Neuronal stem cell (in vitro differentiated cells): ENCODE measurements at places on chromosomes 3 and 15.

GRCh38 chr3:148095962-148096361 lies 601.7 kb upstream of the AGTR1 start:
- DNase-seq: no peak

DNA sequence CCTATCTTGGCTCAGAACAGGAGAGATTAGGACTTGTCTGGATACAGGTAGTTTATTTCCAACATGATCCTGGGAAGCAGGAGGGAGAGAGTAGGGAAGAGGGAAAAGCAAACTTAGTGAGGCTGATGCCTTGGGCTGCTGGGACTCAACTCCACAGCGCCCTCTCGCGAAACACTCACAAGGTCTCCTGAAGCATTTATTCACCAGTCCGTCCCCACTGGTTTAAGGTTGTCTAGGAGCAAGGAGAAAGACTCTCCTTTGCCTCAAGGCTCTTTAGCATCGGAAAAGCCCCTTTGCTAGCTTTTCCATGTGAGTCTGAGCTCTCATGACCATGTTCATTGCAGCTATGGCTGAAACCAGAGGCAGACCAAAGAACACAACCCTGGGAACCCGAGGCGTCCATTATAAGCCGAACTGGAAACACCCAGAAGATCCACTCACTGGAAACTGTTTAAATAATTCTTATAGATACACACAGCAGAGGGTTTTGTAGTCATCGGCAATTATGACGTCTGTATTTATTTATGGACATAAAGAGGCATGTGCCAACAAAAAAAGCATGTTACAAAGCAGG lies 244.5 kb downstream of the CD47 start:
- peak; percentile 69 for DNase-seq

GRCh38 chr3:116872688-116873087 lies 163.1 kb downstream of the TUSC7 start:
- no peak for DNase-seq

DNA sequence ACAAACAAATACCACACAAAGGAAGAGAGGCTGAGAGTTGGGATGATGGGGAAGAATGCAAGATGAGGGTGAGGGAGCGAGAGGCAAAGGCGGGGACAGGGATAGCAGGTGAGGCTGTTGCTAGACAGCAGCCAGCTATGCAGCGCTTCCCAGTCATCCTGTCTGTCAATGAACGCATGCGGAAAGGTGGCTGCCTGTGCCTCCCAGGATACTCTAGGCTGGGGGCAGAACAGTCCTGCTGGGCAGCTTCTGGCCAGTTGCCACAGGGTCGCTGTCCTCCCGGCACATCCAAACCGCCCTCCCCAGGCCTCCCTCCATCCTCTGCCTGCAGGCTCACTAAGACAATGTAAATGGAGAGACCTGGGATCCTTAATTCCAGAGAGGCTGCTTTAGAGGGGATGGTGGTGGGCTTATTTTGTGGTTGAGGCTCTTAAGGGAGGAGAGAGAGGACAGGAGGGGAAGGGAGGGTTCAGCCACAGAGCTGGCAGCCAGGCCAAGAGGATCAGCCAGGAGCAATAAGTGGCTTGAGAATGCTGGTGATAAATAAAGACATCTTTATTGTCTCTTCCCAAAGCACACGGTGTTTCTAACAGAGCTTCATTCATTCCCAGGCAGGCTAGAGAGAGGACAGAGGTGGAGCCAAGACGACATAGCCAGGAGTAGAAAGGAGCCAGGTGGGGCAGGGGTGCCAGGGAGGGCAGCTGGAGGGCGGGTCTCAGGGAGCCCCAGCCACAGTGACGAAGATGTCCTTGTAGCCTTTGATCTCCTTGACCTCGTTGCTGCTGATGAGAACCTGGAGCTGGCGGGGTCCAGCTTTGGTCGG lies 9.2 kb upstream of the TGM5 start:
- no peak for DNase-seq

DNA sequence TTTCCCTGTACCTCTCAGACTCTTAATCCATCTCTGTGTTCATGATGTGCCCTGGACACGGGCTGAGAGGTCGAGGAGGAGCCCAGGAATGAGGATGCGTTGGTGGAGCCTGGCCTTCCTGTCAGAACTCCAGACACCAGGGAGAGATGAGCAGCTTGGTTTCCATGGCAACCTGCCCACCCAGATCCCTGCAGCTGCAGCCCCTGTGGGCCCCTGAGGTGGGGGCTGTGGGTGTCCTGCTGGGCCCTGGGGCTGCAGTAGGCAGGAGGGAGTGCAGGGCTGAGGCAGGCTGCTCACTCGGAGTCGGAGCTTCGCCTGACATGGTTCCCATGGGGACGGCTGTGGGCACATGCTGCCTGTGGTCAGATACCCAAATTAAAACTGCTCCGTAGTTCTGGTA lies 7.7 kb upstream of the SCN10A start:
- no peak for DNase-seq

DNA sequence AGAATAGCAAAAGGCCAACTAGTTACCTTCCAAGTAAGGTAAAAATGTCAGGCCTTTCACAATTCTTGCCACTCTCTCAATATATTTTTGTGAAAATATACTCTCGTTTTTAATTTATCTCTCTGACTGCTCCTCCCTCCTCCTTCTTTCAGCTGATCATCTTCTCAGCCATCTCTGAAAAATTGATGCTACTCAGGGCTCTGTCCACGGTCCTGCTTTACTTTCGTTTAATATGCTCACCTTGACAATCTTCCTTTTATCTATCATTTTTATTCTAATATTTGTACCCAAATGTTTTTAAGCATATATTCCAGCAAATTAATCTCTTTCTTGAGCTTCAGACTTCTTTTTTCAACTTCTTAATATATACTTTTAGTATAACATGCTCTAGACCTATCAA lies 1362.1 kb downstream of the ROBO1 start:
- DNase-seq: no peak

- DNase-seq: no peak
These were observed 1.0 kb upstream of the SLTM start for GRCh38 chr15:58934521-58934920.

GRCh38 chr3:29452934-29453283 lies 172.0 kb downstream of the RBMS3 start:
- no peak for DNase-seq

- DNase-seq: no peak
These were observed 12.3 kb upstream of the BDH1 start for GRCh38 chr3:197567904-197568681.

DNA sequence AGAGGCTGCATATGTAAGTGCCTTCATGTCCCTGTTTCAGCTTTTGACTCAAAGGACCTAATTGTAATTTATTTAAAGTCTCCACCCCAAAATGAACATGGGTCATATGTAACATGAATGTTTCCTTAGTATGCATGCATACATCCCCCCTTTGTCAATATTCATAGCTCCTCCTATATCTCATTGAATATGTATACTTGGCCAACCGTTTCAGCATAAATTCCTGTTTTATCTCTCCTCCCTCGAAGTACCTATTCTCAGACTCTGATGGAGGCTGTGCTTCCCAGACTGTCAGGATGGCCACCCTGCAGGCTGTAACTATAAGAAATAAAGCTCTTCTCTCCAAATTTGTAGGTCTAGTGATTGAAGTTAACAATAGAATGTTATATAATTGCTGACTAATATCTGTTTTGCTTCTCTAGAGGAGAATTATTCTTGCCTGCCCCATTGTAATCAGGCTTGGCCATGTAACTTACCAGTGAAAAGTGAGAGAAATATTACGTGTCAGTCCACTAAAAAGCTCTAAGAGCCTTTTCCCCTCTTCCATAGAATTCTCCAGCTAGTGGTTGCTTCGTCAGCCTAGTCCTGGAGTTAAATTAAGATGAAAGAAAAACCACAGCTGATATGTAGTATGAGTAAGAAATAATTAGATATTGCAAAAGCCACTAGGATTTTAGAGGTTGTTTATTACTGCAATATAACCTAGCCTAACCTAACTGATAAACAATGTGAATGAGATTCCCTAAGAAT lies 245.1 kb downstream of the ZNF385D start:
- DNase-seq: no peak

DNA sequence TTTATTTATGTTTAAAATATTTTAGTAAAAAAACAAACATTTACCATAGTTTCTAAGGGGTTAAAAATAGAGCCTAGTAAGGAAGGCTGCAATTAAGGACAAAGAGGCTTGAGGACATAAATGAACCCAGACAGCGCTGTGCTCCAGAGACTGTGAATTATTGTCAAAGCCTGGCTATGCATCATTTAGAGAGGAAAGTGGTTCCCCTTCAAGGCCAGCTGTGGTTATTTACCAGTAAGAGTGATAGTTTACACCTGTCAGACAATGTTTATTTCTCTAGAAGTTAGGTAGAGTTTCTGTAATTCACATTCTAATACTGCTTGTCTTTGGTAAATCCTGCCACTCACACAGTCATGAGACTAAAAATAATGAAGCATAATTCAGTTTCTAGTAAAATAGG lies 32.4 kb upstream of the PIK3R4 start:
- no peak for DNase-seq

DNA sequence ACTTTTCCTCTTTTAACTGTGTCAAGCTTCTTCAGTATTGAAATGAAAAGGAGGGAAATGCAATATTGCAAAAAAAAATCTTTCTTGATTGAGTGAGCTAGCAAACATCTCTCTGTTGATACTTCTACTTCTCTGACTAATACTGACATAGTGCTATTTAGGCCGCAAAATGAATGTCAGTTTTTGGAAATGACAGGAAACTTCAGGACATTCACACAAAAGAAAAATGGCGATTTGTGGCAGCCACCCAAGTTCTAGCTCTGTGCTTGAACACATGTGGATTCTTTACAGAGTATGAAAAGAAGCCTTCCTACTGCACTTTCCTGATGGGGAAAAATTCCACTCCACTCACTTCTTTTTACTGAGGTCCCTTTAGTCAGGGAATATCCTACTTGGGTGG lies 486.8 kb upstream of the ALCAM start:
- DNase-seq: no peak

GRCh38 chr15:65993236-65993635 lies 123.9 kb downstream of the RAB11A start:
- DNase-seq: no peak

DNA sequence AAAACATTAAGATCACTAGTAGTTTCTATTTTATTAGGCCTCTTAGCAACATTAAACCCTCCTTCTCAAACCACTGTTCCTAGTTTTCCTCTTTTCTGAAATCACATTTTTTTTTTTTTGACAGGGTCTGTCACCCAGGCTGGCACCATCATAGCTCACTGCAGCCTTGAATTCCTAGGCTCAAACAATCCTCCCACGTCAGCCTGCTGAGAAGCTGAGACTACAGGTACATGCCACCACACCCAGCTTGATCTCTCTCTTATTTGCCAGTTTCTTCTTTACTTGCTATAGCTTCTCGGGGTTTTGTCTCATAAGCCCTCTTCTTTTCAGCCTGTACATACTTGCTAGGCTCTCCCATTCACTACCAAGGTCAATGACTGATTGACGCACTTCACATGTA lies 28.0 kb downstream of the SENP8 start:
- DNase-seq: no peak

DNA sequence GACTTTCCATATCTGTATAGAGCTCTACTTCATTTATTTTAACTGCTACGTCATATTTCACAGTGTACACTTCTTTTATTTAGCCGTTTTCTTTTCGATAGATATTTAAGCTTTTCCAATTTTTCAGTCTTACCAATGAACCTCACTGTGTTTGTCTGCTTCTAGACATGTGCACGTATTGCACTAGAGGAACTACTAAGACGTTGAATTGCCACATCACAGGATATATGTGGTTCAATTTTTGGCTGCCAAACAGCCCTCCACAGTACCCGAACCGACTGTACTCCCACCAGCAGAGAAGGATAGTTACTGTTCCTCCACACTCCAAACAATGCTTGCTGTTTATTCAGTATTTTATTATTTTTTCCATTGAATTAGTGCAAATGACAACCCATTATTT lies 2.0 kb downstream of the NR1I2 start:
- no peak for DNase-seq

DNA sequence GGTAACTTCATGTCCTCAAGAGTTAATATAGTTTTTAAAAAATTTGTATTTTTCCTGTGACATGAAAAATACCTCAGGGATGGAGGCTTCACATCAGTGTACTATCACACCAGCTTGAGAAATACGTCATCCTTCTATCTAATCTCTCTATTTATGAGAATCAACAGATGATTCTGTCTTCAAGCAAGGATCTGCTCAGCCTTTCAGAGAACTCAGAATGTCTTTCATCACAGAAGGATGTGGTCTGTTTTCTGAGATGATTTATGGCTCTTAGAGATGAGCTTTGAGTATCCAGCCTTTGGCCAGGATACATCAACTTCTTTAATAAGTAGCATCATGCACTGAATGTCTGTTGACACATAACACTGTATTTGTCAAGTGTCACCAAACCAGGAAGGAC lies 193.9 kb downstream of the DTWD1 start:
- no peak for DNase-seq

- DNase-seq: no peak
These were observed 65.1 kb upstream of the LCTL start for GRCh38 chr15:66630801-66631351.

- no peak for DNase-seq
These were observed 291.0 kb downstream of the TBL1XR1 start for GRCh38 chr3:176906046-176906905.

GRCh38 chr3:100081986-100082692 lies 32.2 kb downstream of the FILIP1L start:
- DNase-seq: no peak

GRCh38 chr3:53065841-53066480 lies 20.1 kb upstream of the SFMBT1 start:
- no peak for DNase-seq

DNA sequence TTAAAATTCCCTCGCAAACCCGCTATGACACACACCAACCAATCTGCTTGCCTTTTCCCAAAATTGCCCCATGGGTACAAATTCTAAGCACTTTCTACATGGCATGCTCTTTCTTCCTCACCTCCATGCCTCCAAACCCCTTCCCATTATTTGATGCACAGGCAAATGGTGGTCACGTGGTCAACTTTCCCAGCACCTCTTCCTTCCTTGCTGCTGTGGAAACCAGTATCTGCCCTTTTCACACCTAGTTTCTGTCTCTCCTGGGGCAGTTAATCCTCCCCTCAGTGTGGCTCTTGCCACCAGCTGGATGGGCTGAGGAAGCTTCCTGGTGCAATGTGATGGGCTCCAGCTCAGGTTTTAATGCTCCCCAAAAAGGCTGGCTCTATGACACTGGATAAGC lies 38.4 kb upstream of the ST8SIA2 start:
- DNase-seq: no peak

- DNase-seq: no peak
These were observed 114.9 kb downstream of the PLD1 start for GRCh38 chr3:171695426-171695825.

- no peak for DNase-seq
These were observed 7.6 kb downstream of the OXNAD1 start for GRCh38 chr3:16272588-16272987.

DNA sequence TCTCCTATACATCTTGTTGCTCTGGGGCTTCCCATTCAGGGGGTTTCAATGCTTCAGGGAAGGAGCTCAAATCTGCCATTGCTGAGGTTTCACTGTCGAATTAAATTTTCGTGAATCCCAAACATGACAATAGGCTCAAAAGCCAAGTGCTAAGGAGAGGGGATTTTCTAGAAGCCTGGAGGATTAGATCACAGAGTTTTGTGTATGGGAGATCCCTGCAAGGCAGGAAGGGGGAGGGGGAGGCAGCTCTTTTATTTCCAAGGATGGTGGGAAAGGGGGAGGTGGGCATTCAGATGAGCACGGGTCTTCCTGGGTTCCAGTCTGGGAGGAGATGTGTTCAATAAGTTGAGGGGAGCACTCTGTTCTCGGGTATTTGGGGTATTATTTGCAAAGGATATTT lies 69.9 kb upstream of the DLG1 start:
- DNase-seq: no peak
